Activated T-helper 2 cell treated with anti-CD3 and anti-CD28 coated beads, Interferon-gamma antibody, Interleukin-2, Interleukin-4, amounts not matched to agents 10 μg/mL and 5 μg/mL and 100 μg/mL, durations not matched to agents 14 hours and 24 hours and 36 hours (primary cell): ENCODE measurements at places on chromosomes 1 and 21.

DNA sequence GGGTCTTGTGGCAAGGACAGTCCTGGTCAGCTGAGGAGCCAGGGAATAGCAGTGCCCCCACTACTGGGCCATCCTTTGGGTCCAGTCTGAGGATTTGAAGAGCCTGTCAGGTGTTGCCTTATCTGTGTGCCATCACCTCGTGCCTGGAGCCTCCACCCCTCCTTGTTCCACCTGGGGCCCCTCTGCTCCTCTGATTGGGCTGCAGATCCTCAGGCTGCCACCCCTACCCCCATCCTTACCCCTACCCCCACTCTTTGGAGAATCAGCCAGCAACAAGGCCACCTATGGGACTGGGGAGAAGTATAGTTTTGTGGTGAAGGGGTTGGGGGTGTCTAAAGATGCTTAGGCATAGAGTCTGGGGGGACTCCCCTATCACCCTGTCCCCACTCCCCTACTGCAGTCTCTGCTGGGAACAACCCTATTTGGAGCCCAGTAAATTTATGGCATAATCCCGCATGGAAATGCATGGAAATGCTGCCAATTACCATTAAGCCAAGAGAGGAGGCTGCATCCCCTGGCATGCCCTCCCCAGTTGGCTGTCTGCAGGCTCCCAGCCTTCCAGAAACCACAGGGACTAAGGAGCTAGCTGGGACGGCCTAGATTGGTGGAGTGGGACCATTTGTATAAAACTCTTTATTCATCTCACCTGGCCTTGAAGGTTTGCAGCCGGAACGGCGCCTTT, 142.7 kb upstream of the CSF3R start:
- no peaks in the 10 kb centered on the region for H3K36me3 ChIP-seq
- no peaks in the 10 kb centered on the region for H3K4me1 ChIP-seq
- DNase-seq = no peak
- no peak overlapping the region for H3K27ac ChIP-seq

DNA sequence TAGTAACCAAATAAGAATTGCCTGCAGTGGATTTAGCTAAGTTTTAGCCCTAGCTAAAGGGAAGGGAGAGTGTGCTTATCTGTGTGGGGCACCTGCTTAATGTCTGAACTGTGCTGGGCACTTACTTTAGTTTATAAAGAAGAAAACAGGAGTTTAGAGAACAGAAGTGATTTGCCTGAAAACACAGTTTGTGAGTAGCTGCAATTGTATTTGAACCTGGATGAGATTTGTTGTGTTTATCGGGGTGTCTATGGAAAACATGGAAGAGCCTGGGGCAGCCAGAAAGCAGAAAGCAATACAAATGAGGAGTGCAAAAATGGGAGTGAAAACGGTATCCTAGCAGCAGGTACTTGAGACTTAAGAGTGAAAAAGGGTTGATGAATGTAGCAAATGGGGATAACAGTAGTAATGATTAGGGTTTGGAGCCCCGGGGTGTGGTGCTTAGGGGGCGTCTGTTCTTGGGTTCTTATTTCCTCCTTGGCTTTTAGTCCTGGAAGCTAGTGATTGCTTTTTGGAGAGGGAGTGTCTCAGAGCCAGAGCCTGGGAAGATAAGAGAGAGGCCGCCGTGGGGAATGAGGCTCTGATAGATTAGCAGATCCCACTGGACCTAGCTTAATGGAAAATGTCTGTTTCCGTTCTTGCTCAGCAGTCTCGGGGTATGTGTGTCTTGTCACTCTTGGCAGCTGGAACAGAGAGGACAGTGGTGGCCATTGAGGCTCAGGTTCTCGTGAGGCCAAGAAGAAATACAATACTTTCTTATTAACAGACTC, 5.6 kb downstream of the PRCC start:
- H3K27ac ChIP-seq = no peak overlapping the region
- H3K4me1 ChIP-seq = peaks cover 58% of the 10 kb centered on the region
- DNase-seq = no peak
- H3K36me3 ChIP-seq = peaks cover 63% of the 10 kb centered on the region
- no peak overlapping the region for H3K4me3 ChIP-seq

DNA sequence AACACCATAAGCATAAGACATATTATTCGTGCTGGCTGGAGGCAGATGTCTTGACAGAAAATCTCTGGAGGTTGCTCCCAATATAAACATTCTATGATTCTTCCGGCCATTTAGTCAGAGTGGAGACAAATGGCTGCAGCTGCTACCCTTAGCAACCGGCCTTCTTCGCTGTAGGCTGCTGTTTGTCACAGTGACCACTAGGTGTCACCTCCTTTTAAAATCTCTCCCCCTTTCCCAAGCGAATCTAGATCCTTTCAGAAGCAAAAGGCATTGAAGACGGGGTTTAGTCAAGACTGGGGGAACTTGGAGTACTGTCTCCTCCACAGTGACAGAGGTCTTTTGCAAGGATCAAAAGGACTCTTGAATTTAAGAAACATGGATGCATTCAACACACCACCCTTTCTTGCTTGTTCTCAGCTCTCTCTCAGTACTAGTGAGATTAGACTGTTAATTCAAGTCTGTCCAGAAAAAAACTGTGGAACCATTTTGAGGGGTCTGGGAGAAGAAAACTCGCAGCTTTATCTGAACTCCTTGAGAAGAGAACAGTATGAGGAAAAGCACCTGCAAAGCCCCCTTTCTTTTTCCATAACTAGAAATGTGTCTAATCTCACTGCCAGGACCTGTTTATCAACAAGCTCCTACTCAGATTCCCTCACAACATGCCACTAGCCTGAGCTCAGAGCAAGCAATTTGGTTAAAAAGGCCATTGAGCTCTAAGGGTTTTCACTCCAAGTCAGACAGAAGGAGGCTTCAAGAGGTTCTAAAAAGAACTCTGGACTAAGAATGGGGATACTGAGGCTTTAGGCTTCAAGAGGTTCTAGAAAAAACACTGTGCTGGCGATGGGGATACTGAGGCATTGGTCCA, 408.3 kb upstream of the PLXNA2 start:
- H3K4me1 ChIP-seq = no peaks in the 10 kb centered on the region
- peak; percentile 13 for DNase-seq
- no peaks in the 10 kb centered on the region for H3K36me3 ChIP-seq
- H3K27me3 ChIP-seq = no peaks in the 10 kb centered on the region
- H3K27ac ChIP-seq = no peak overlapping the region

DNA sequence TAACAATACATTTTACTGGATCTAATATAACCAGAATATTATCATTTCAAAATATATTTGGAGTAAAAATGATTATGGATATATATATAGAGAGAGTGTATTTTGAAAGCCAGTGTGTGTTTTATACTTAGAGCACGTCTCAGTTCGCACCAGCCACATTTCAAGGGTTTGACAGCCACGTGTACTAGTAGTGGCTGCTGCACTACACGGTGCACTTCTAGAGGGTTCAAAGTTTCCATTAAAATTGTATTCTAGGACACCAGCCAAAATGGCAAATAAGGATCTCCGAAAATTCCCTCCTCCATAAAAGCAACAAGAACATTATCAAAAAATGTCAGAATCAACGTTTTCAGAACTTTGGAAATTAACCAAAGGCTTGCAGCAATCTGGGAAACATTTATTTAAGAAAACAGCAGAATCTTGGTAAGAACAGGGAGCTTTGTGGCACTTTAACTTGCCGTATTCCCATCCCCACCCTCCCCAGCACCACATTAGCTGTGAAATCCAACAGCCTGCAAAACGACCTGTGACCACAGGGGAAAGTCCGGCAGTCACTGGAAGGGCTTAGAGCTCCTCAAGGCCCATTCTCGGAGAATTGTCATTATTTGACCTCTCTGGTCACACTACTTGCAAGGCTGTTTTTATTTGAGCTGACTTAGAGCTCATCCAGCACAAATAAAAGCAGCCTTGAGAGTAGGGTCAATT, 33.5 kb upstream of the MRPS6 start:
- no peaks in the 10 kb centered on the region for H3K27me3 ChIP-seq
- H3K4me1 ChIP-seq = no peaks in the 10 kb centered on the region
- no peak overlapping the region for H3K27ac ChIP-seq
- no peaks in the 10 kb centered on the region for H3K36me3 ChIP-seq
- DNase-seq = no peak

- H3K4me1 ChIP-seq = peaks cover 28% of the 10 kb centered on the region
- no peak overlapping the region for H3K4me3 ChIP-seq
- H3K36me3 ChIP-seq = peaks cover 8% of the 10 kb centered on the region
- DNase-seq = no peak
Measured at GRCh38 chr1:231037585-231038517, 2.2 kb downstream of the FAM89A start.

DNA sequence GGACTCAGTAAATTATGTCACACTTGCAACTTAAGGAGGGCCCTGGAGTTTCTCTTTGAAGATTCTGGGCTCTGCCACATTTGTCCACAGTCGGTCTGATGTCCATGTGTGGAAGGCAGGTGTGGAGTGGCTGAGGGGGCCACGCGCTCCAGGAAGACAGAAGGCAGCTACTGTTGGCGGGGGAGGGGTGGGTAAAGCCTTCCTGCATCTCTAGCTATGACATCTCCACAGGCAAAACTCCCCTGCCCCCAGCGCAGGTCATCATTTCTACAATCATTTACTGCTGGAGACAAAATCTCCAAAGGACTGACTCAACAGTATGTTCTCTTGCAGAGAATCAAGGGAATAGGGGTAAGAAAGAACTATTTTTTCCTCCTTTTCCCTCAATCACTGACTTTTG, 11.4 kb upstream of the TSPEAR start:
- no peak for DNase-seq
- H3K27ac ChIP-seq = no peak overlapping the region
- no peak overlapping the region for H3K4me3 ChIP-seq
- H3K4me1 ChIP-seq = no peaks in the 10 kb centered on the region

DNA sequence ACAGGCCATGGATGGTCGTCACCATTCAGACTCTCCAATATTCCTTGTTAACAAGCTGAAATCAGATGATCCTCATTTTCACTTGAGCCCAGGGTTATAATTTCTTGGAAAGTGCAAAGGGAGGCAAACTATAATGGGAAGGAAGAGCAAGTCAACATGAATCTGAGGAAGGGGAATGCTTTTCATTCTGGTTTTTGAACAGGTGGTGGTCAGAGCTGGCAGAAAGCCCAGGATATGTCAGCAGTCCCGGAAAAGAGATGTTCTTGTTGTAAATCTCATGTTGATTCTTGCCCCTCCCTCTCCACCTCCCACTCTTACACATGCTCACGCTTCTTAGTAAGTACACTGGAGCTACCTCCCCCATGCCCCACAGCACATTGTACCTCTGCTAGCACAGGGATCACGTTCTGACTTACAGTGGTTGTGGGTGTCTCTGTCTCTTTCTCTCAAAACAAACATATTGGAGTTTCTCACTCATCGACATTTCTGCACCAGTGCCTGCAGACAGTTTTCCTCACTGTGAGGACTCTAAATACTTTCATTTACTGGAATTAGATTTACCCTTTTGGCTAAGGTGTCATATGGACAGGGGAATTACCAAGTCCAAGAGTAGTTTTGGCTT, 77.6 kb downstream of the XCL2 start:
- no peak for DNase-seq
- peak overlapping the region; percentile 76 for H3K27ac ChIP-seq
- no peaks in the 10 kb centered on the region for H3K27me3 ChIP-seq
- peaks cover 58% of the 10 kb centered on the region for H3K4me1 ChIP-seq
- H3K36me3 ChIP-seq = peaks cover 20% of the 10 kb centered on the region
